Stimulated activated CD4-positive, alpha-beta T cell treated with anti-CD3 and anti-CD28 coated beads, Interleukin-12 subunit alpha, Interleukin-12 subunit beta, amount 100 ng/mL, for 4 hours (primary cell): ENCODE measurements at places on chromosomes 7 and 10.

- peak; percentile 11 for DNase-seq
These were observed 12.2 kb downstream of the PLAC9 start for GRCh38 chr10:80144696-80145131.

DNA sequence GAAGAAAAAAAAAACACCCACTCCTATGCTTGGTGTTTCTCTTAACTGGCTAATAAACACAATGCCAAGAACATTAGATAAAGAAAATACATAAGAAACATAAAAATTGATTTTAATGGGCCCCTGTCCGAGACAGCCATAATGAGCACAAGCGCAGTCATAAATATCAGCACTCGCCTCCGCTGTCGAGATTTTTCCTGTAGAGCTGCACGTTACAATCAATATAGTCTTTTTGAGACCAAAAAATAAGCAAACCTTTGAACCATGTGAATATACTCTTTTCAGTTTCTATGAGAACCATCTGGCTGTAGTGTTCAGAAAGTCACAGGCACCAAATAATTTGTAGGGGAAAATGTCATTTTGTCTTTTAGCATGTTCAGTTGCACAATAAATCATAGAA is 70.1 kb downstream of the MGMT start:
- no peak for DNase-seq

DNA sequence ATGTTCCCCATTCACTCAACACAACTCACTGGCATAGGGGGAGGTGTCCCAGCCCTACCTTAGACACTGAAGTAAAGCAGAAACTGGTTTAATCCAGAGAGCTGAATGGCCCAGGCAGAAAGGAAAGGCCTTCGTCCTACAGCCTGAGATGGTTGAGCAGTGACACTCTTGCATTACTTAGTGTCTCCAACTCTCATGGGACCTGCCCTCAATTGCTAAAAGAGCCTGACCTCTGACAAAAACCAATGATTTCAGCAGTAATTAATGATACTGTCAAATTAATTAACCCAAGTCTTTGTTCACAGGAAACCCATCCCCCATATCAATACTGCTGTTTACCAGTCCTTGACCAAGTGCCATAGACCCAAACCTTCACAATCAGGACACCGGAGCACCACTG is 48.6 kb downstream of the ICA1 start:
- no peak for DNase-seq

DNA sequence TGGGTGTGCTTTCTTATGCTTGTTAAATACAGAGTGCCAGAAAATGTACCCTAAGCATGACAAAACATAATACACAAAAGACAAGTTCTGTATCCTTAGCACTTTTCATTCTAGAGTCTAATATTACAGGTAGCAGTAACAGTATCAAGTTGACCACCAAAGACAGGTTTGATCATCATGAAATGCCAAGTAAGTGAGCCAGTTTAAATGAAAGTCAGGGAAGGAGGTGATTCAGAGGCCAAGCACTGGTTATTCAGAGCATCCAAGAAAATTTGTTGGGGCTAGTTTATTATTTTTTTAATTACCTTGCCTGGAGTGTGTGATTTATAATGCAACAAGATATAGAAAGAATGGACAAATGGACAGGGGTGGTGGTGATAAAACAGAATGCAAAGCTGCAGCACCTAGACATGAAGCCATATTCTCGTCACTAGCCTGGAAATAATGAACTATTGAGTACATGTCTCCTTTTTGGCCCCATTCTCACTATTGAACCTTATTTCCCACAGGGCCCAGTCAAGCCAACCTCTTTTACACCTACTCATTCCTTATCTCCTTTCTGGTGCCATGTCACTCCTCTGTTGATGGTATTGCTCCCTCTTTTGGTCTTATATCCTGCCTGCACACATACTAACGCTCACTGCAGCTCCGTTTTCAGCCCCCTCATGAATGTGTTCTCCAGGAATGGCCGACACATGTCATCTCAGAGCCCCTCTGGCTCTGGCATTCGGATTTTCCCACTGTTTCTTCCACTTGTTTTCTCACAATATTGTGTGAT is 78.6 kb upstream of the GLCCI1 start:
- DNase-seq = no peak

DNA sequence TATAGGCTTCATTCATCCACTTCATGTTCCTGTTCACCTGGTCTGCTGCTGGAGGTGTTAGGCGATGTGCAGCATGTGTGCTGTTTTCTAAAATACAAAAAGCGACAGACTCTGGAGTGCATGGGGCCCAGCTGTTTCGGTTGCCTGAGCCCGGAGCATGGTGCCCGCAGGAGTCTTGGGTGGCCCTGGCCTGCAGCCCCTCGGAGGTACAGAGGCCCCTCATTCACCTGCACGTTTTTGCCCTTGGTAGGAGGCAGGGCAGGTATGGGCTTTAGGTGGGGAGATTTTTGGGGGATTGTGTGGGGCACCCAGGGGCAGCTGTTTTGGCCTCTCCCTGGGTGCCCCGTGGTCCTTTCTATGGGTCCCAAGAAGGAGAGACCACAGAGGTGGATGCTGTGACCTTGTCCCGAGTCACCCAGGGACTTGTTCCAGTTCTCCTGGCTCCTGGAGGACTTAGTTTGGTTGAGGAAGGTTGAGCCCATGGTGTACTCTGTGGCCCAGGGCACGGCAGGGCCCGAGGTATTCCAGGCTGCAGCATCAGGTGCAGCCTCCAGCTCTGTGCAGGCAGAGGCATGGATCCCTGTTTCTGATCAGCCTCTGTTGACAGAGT is 130.7 kb downstream of the TRRAP start:
- DNase-seq = no peak

DNA sequence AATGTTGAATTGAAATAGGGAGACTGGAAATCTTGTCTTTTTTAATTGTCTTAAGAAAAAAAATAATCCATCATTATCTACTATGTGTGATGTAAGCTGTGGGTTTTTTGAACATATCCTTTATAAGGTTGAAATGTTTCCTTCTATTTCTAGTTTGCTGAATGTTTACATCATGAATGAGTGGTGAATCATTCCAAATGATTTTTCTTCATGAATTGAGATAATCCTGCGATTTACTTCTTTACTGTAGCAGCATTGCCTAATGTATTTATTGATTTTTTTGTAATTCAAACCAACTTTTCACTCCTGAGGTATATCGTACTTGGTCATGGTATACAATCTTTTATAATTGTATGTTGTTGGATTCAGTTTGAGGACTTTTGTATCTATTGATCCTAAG is 607.6 kb upstream of the PFKP start:
- no peak for DNase-seq

GRCh38 chr7:14219125-14219524 is 229.7 kb upstream of the ETV1 start:
- DNase-seq = no peak

DNA sequence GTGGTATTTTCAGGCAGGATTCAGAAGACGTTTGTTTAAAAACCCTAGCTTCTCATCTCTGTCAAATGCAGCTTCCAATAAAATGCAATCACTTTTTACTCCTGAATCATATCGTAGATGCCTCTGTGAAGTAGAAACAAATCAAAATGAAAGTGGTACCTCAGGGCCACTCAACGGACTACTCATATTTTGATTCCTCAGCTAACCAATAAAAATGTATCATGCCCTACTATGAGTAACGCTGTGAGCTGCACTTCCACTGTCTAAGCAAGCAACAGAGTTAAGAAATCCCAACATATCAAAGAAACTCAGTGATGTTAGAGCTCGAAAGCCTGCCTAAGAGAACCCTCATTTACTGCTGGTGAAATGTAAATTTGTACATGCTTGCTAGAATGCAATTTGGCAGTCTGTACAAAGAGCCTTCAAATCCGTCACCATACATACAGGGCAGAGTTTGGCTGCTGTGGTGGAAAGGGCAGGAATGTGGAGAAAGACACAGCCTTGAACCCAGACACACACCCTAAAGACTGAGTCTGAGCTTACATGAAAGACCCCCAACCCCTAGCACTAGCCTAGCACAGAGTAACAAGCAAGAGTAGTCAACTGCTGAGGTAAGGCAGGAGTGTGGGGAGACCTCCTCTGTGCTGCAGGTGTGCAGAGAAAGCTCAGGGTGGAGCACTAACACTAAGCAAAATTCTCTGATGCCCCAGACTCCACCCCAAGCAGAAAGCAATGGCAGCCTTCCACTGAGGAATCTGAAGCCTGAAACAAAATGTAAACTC is 151.5 kb downstream of the ANK3 start:
- DNase-seq = no peak

DNA sequence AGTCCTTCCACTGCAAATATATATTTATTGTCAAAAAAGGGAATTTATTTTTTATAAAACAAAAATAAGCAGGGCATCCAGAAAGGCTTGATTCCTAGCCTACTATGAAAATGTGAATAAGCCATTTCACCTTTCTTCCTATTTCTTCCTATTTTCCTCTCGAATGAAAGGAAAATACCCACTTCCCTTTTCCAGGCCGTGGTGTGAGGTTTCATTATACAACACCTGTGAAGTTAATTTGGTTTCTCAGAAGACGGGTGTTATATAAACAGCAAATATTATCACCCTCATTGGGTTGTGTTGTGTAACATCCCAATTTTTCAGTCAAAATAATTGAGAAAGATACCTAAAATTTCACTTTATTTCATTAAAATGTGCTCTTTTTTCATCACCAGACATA is 214.3 kb downstream of the DGKB start:
- no peak for DNase-seq

DNA sequence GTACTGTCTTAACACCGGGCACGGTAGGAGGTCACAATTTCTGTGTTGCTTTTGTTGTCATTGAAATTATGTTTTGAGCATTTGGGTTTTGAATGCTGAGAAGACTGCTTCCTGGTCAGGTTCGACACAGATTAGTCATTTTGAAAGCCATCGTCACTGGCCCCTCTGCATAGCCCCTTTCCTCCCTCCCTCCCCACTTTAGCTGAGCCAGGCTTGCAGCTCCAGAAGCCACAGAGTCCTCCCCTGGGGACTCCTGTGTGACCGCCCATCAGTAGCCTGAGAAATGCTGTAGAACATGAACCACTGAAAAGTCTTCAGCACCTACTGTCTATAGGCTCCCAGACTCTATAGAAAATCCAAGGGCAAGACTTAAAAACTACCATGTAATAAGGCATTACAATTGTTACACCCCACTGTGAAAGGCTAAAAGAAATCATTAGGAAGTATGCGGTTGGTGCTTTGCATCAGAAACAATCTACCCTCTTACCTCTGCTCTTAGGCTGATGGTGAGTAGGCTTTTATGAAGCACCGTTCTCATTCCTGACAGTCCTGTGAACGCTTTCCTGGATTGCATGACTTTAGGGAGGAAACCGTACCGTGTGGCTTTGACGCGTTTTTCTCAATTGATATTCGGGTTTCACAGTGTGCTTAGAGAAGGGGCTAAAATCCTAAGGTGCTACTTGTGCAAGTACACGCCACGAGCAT is 24.8 kb downstream of the JCAD start:
- DNase-seq = no peak

DNA sequence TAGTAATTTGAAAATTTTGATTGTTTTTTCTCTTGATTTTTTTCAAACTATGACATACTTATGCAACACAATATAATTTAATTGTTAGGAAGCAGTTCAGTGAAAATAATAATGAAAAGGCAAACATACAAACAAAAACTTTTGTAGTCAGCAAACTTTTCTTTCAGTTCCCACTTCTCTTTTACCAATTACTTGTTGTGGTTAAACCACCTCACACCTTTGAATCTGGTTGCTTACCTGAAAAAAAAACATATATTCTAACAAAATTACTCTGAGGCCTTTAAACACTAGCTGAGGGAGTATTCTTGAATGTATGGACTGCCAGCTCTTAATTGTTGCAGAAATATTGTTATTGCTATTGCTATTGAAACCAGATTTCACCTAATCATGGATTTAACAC is 266.2 kb upstream of the SEMA3C start:
- no peak for DNase-seq

DNA sequence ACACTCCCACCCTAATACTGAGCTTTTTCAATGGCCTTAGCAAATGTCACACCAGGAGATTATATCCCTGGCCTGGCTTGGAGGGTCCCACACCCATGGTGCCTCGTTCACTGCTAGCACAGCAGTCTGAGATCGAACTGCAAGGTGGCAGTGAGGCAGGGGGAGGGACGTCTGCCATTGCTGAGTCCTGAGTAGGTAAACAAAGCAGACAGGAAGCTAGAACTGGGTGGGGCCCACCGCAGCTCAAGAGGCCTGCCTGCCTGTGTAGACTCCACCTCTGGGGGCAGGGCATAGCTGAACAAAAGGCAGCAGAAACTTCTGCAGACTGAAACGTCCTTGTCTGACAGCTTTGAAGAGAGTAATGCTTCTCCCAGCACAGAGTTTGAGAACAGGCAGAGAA is 338.9 kb upstream of the MBL2 start:
- no peak for DNase-seq

GRCh38 chr10:15427843-15428414 is 56.8 kb upstream of the FAM171A1 start:
- no peak for DNase-seq
